ENCODE measurements at places on chromosomes 12 and 14.

GRCh38 chr12:15693228-15693911 is 95.8 kb downstream of the EPS8 start:
- no peak for DNase-seq

- DNase-seq, result no peak
Measured at GRCh38 chr12:116687888-116688287, 50.0 kb downstream of the SPRING1 start.

DNA sequence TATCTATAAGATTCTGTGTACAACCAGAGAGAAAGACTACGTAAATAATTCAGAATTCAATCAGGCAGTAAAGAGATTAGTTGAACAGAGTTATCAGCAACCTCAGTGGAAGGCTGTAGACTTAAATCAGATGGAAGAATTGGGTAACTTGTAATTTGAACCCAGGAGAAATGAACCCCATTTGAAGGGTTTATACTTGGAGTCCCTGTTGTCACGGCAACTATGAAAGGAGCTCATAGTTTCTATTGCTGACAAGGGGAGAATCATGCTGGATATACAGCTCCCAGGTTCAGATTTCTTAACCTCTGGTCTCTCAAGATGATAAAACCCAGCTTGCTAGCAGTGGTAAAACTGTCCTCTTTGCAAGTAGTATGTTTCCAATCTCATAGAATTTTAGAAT is 54.4 kb upstream of the BMP4 start:
- DNase-seq, result no peak

DNA sequence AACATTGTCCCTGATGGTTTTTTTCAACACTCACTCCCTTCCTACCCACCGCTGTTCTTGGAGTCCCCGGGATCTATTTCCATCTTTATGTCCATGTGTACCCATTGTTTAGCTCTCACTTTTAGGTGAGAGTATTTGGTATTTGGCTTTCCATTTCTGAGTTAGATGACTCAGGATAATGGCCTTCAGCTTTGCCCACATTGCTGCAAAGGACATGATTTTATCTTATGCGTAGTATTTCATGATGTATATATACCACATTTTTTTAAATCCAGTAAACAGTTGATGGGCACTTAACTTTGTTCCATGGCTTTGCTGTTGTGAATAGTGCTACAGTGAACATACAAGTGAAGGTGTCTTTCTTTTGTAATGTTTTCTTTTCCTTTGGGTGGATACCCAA is 123.5 kb upstream of the KITLG start:
- no peak for DNase-seq

Measured in NCI-H446 treated with DMSO at 0.1 percent for 48 hours (cell line).